ENCODE measurements at places on chromosomes 2 and 18.

GRCh38 chr2:86790676-86791572, at the start of gene CD8A:
Gene CD8A (minus strand): TSS chr2:86790913. CDS start chr2:86790825, 88 bp downstream.
- peak; percentile 33 for DNase-seq

DNA sequence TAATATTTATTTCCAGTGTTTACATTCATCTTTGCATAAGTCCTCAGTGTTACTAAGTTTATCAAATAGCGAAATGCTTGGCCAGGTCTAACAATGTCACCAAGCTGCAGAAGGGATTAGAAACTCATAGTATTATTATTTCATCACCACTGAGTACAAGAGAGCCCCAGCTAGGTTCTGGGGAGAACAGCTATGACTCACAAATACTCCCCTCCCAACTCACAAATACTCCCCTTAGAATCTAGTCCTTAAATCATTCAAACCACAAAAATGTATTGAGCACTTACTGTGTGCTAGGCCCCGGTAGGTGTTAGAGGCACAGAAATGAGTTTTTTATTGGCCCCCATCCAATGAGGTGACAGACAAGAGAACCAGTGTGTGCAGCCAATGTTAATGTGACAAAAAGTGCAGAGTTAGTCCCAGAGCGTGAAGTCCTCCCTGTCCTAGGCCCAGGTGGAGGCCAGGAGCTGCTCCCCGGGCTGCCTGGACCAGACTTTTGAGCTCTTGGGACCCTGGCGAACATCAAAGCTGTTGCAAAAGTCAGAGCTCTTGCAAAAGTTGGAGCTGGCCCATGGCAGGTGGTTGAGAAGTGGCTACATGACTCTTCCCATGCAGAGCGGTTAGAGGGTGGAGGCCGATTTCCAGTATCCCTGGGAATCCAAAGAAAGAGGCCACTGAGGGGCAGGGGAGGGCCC, 9.8 kb downstream of the STEAP3 start:
- DNase-seq = peak; percentile 40

DNA sequence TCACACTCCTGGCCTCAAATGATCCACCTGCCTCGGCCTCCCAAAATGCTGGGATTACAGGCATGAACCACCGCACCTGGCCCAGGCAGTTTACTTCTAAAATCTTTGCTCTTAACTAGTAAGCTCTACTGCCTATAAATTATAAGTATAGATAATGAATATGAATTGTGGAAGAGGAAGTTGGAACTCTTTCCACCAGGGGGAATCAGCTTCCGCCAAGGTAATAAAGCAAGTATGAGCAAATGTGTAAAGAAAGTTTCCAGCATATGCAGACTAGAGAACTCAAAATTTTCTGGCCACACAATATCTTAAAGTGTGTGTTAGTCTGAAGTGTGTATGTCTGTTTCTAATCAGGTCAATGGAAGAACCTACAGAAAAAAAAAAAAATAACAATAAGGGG, 68.1 kb downstream of the RMDN2 start:
- no peak for DNase-seq

DNA sequence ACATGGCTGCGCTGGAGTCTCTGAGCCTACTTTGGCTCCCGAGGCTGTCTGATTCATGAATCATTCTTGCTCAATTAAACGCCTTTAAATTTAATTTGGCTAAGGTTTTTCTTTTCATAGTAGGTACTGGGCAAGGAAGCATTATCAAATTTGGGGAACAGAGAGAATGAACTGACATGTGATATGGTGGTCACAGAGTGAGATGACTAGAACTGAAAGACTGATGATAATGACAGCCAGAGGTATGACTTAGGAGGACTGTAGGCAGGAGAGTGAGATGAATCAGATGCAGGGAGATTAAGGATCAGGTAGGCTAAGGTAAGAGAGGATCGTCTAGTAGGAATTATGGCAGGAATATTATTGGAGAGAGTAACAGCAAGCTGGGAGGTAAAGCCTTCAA, 40.9 kb upstream of the ST8SIA3 start:
- DNase-seq = no peak

GRCh38 chr18:57885931-57886330, 82.8 kb upstream of the ATP8B1 start:
- DNase-seq = no peak

GRCh38 chr2:85663594-85664565, 4.1 kb downstream of the SFTPB start:
- DNase-seq = no peak

- no peak for DNase-seq
Observed at GRCh38 chr2:238817382-238817781, 30.5 kb upstream of the TWIST2 start.

- DNase-seq = no peak
Observed at GRCh38 chr2:107174171-107174570, 288.2 kb upstream of the ST6GAL2 start.

DNA sequence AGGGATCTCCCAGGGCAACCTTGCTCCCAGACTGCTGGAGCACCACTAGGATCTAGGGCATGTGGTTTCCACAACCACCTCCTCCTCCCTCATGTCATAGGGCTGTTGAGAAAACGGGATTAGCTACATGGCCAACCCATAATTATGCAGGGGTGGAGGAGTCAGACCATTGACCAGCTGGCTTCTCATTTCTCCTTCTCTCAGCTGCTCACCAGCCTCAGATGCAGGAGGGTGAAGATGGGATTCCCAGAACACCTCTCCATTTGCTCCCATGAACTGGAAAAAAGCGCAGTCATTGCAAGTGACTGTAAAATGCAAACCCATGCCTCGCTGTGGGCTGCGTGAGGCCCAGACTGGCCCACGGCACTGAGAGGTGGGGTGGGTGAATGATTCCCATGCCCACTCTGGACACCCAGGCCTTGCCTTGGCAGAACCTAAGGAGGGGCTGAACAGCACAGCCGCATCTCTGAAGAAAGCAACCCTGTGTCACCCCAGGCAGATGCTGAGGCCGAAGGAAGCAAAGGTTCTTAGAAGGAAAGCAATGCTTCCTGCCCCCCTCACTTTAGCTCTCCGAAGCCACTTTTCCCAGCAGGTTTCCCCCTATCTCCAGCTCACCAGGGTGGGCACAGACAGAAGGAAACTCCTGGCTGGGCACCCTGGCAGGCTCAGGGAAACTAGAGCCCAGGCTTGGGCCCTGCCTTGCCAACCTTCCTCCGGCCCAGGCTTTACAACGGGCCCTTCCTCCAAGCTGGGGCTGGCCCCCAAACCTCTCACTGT, 69.6 kb upstream of the RTN4 start:
- no peak for DNase-seq

DNA sequence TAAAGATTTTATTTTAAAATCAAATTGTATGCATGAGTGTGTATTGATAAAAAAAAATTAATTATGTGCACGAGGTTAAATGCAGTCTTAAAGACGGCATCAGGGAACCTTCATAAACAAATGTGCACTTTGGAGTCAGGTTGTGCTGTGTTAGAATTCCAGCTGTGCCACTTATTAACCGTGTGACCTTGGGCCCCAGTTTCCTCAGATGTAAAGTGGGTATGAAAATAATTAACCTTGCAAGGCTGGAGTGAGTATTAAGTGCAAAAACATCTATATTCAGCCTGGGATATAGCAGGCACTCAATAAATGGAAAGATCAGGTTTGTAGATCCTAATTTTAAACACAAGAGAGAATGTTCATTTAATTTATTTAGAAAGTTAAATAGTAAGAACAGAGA, 14.5 kb upstream of the MYCN start:
- no peak for DNase-seq

GRCh38 chr2:29322011-29322410, 206.8 kb downstream of the CLIP4 start:
- peak; percentile 36 for DNase-seq
